ENCODE measurements at places on chromosomes 7 and 10.

DNA sequence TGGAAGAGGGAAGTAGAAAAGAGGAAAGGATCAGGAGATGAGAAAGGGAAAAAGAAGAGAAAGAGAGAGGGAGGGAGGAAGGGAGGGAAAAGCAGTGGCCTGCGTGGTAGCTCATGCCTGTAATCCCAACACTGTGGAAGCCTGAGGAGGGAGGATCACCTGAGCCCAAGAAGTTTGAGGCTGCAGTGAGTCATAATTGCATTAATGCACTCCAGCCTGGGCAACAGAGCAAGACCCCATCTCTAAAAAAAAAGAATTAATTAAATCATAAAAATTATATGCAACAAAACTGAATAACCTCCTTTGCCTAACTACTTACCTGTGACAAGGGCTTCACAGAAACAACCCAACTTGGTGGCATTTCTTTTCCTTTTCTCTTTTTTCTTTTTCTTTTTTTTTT lies 107.9 kb upstream of the SFMBT2 start:
- no peak for DNase-seq

DNA sequence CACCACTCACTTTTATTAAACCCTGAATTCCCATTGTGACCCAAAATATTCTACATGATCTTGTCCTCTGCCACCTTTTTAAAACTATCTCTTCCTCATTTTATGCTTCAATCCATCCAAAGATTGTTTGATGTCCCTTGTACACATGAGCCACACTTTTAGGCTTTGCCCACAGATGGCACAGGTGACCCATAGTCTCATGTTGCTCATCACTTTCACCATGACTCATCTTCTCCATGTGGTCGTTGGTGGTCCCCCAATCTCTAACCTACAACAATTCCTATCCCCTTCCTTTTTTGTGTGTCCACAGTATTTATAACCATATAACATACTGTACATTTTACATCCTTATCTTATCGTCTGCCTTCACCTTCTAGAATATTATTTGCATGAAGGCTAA lies 271.5 kb upstream of the ZWINT start:
- no peak for DNase-seq

- DNase-seq: no peak
Measured at GRCh38 chr10:5698062-5698461, 13.4 kb downstream of the TASOR2 start.

GRCh38 chr10:90930971-90931871 lies 10.3 kb upstream of the ANKRD1 start:
- no peak for DNase-seq

GRCh38 chr7:84271543-84271942 lies 77.0 kb upstream of the SEMA3A start:
- DNase-seq: no peak

DNA sequence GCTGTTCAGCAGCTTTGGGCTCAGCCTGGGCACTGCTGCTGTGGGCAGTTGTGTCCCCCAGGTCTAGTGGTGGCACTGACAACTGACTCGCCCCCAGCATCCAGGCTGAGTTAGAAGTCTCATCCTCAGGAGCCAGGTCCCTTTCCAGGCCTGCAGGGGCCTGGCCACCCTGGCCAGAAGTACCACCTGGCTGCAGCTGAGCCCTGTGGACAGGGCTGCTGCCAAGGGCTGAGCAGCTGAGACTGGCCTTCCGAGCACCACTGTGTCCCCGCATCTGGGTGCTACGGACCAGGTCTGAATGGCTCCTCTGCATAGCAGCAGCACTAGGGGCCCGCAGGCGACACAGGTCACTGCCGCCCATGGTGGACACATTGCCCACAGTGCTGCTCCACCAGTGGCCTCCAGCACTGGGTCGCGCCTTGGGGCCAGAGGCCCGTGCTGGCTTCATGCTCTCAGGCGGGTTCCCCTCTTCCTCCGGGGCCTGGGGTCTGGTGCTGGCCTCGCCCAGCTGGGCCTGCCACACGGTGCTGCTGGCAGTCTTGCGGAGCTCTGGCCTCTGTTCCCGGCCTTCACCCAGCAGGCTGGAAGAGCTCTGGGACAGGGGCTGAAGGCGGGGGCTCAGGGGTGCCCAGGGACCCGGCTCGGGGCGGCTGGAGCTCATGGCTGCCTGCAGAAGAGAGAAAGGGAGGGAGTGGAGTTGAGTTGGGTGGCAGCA lies 6.2 kb downstream of the GPRIN2 start:
- DNase-seq: no peak

DNA sequence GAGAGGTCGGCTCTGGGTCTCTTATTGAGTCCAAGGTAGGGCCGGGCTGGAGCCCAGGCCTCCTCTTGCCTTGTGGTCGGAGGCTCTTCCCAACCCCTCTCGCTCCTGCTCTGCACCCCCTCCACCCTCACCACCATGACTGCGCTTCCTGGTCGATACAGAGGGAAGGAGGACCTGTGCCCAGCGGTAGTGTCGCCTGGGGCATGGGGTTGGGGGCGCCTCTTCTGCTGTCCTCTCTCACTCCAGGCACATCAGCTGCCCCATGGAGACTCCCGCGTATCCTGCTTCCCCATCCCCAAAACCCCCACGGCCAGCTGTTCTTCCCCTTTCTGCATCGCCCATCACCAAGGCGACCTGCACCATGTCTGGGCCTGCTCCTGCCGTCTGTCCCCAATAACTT lies 44.4 kb downstream of the TMEM270 start:
- DNase-seq: no peak

- no peak for DNase-seq
Measured at GRCh38 chr7:142796001-142796500, 25.3 kb downstream of the PRSS2 start.

GRCh38 chr7:64180989-64181388 lies 26.0 kb upstream of the ZNF735 start:
- peak; percentile 10 for DNase-seq

DNA sequence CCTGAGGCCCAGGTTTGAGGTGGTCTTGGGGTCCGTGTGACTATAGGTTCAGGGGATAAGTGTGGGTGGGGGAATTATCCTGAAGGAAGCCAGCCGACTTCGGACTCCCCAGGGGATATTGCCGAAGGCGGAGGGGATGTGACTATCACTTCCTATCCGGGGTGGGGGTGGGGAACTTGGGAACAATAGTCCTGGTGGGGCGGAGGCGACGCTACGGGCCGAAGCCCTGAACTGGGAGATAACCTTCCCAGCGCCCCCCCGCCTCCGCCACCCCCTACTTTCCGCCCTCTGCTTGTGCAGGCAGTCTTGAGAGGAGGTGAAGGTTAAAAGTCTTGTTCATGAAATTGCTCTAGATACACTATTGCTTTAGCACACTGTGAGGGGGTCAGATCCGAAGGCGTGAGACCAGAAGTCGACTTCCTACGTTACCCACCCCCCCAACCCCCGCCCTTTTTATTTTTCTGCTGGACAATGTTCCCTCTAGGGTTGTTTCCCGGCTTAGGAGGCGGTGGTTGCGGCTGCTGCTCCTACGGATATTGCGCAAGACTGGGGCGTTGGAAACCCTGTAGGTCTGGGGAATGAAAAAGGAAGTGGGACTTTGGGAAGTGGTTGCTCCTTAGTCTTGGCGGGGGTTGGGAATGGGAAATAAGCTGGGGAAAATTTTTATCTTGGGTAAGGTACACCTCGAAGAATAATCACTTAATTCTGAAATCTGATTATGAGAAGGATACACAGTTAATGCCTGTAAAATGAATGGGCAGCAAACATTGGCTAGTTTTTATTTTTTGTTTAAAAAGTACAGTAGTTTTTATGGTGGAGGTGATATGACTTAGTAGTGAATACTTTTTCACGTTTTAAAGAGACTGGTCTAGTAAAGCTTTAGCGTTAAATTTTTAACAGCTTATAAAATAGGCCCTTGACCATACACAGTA lies 1.5 kb downstream of the PTPN12 start:
- DNase-seq: peak; percentile 40

DNA sequence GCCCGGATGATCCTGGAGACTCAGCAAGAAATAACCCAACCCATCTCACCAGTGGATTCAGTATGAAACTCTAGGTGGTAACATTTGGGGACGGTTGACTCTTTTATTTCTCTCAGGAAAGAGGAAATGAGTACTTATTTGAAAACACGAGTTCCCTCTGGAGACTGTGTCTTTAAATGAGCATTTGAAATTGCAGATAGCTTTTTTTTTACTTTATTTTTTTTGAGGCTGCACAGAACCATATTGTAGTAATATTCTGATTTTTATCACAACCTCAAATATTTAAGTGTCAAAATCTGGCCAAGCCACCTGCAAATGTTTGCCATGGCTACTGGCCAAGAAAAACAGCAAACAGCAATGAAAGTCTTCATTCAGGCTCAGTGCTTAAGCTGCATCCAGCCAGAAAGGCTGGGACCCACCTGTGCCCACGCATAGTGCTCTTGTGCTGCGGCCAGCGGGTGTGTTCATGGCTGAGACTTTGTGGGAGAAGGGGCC lies 160.8 kb downstream of the CREB5 start:
- no peak for DNase-seq

All from hematopoietic multipotent progenitor cell treated with erythropoietin and hydrocortisone succinate and interleukin-3 and kit ligand, for 8 days (in vitro differentiated cells).